ENCODE measurements at places on chromosomes 11 and 22. TPM values are rescaled to one million over a fixed set of nuclear protein-coding genes. Genes with fewer than 3 reads are reported as not detected.
A peak's percentile ranks its signal among the peaks of the same experiment; 100 is the strongest.

DNA sequence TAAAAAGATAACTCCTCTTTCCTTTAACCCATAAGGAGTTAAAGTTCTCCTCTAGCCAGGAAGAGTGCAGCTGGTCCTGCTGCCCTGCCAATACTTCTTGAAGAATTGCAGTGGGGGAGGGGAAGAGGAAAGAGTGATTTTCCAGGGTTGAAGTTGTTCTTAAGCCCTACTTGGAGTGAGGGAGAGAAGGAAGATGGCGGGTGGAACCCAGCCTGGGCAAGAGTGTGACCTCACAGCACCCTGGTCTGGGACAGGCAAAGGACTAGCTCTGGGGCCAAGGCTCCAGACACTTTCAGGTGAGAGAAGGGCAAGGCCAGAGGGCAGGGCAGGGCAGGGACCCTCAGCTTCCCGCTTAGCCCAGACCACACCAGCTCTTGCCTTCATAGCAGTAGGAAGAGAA, 6.6 kb downstream of the TNKS1BP1 start:
- DNase-seq: no peak
- no peaks in the 10 kb centered on the region for H3K27me3 ChIP-seq

CABP4 gene
- total RNA-seq: 0.52 TPM

DNA sequence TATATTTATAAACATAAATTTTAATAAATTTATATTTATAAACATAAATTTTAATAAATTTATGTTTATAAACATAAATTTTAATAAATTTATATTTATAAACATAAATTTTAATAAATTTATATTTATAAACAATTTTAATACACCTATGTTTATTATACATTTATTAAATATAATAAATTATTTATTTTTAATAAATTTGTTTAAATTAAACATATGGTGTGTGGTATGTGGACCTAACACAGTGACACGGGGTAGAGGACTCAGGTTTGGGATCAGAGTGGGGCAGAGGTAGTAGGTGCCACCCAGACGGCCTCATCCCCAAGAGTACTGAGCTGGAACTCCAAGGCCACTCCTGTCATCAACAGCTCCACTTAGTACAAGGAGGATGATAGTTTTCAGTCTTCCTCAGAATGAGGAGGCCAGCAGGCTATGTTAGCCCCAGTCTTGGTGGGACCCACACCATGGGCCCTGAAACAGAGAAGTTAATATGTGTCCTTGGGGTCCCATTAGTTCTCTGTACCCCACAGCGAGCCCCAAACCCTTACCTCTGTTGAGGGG, 46.7 kb upstream of the BID start:
- no peak for DNase-seq
- H3K36me3 ChIP-seq: no peaks in the 10 kb centered on the region
- H3K27me3 ChIP-seq: no peaks in the 10 kb centered on the region
- no peaks in the 10 kb centered on the region for H3K4me1 ChIP-seq

GRCh38 chr11:2685051-2685450, 14.7 kb downstream of the KCNQ1OT1 start:
- no peak for DNase-seq
- no peaks in the 10 kb centered on the region for H3K27me3 ChIP-seq
- no peak overlapping the region for H3K4me3 ChIP-seq
- peaks cover 11% of the 10 kb centered on the region for H3K4me1 ChIP-seq
- H3K36me3 ChIP-seq: no peaks in the 10 kb centered on the region
- H3K27ac ChIP-seq: no peak overlapping the region

CDC42BPG gene
- 1.7 TPM for total RNA-seq

GRCh38 chr22:23915290-23915689, 21.1 kb downstream of the MIF start:
- no peak overlapping the region for H3K4me3 ChIP-seq
- no peak overlapping the region for H3K27ac ChIP-seq
- DNase-seq: no peak
- H3K4me1 ChIP-seq: peaks cover 4% of the 10 kb centered on the region
- H3K36me3 ChIP-seq: no peaks in the 10 kb centered on the region
- H3K27me3 ChIP-seq: no peaks in the 10 kb centered on the region

CNTF gene
- total RNA-seq: 0.66 TPM

GRCh38 chr11:108680271-108680670, 15.4 kb downstream of the DDX10 start:
- no peak overlapping the region for H3K27ac ChIP-seq
- H3K4me3 ChIP-seq: no peak overlapping the region
- no peaks in the 10 kb centered on the region for H3K27me3 ChIP-seq
- DNase-seq: no peak

DNA sequence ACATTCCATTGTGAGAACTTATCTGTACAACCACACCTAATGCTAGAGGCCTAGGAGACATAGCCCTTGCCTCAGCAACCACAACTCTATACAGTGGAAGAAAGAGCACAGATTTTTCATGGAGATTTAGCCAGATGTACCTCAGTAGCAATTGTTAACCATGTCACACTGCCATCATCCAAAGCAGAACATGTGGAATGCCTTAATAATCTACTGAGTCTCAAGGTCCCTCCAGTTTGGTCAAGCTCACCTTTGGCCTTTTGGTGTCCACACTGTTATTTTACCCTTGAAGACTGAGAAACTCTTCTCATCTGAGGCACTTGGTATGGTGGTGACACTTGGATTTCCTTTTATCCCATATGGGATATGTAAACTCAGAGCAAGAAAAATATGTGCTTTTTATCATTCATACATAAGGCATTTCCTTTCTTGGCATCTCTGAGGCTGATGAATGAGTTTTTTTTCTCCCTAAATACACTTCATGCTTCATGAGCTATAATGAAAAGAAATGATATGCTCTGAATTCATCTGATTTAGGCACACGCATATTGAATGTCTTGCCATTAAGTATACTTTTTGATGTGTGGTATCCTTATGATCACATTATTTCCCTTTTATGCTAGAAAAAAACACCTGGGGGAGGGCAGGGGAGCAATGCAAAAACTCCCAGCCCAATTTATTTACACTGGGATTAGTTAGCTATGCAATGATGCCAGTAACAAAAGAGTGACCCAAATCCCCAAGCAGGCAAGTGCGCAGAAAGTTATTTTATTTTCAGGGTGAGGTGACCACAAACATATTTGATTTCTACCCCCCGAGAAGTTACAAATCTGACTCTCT, 63.3 kb upstream of the ME3 start:
- no peaks in the 10 kb centered on the region for H3K4me1 ChIP-seq
- H3K27ac ChIP-seq: no peak overlapping the region
- DNase-seq: no peak
- H3K27me3 ChIP-seq: no peaks in the 10 kb centered on the region
- no peak overlapping the region for H3K4me3 ChIP-seq

GRCh38 chr11:116576526-116576925, 196.3 kb downstream of the BUD13 start:
- no peaks in the 10 kb centered on the region for H3K4me1 ChIP-seq
- no peak overlapping the region for H3K4me3 ChIP-seq
- no peaks in the 10 kb centered on the region for H3K36me3 ChIP-seq
- H3K27ac ChIP-seq: no peak overlapping the region

SMIM38 gene
- 0.24 TPM for total RNA-seq

CARD10 gene
- total RNA-seq: 1.1 TPM

RGL4 gene
- 29.8 TPM for total RNA-seq

TRIM34 gene
- 15.0 TPM for total RNA-seq

DNA sequence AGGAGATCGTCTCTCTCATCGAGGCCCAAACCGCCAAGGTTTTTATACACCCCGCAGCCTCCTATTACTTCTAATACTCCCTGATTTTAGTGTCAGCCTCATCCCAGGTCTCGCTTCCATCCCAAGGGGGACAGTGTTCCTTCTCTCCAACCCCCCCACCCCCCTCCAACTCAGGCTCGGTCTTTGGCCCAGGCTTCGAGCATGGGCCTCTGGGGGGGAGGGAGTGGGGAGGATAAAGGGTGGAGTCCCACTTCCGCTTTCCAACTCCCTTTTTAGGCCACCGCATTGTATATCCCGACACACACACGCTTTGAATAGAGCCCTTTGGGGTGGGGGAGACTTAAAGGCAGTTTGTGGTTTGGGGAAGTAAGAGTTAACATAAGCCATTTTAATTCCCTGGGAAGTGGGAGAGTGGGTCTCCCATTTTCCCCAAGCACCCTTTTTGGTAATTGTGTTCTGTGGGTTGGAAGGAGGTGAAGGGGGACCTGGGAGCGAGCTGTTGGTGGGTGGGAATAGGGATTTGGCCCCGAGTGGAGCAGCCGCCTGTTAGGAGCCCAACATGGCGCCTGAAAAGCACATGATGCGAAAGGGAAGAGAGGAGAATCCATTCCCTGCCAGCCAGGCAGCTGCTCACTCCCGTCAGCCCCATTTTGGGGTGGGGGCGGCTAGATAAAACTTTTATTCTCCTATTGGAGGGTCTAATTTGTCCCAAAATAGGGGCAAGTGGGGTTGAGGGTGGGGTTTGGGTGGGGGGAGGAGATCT, 844 bp downstream of the PCF11 start:
- peak; percentile 58 for DNase-seq
- no peaks in the 10 kb centered on the region for H3K36me3 ChIP-seq
- peaks cover 12% of the 10 kb centered on the region for H3K4me1 ChIP-seq
- peak overlapping the region; percentile 100 for H3K27ac ChIP-seq
- H3K4me3 ChIP-seq: peak overlapping the region; percentile 80

GRCh38 chr11:18730020-18730419, 4.0 kb upstream of the IGSF22 start:
- DNase-seq: no peak
- no peaks in the 10 kb centered on the region for H3K36me3 ChIP-seq
- H3K27me3 ChIP-seq: no peaks in the 10 kb centered on the region
- H3K27ac ChIP-seq: no peak overlapping the region
- H3K4me3 ChIP-seq: no peak overlapping the region

BTBD18 gene
- under 0.01 TPM for total RNA-seq

DNA sequence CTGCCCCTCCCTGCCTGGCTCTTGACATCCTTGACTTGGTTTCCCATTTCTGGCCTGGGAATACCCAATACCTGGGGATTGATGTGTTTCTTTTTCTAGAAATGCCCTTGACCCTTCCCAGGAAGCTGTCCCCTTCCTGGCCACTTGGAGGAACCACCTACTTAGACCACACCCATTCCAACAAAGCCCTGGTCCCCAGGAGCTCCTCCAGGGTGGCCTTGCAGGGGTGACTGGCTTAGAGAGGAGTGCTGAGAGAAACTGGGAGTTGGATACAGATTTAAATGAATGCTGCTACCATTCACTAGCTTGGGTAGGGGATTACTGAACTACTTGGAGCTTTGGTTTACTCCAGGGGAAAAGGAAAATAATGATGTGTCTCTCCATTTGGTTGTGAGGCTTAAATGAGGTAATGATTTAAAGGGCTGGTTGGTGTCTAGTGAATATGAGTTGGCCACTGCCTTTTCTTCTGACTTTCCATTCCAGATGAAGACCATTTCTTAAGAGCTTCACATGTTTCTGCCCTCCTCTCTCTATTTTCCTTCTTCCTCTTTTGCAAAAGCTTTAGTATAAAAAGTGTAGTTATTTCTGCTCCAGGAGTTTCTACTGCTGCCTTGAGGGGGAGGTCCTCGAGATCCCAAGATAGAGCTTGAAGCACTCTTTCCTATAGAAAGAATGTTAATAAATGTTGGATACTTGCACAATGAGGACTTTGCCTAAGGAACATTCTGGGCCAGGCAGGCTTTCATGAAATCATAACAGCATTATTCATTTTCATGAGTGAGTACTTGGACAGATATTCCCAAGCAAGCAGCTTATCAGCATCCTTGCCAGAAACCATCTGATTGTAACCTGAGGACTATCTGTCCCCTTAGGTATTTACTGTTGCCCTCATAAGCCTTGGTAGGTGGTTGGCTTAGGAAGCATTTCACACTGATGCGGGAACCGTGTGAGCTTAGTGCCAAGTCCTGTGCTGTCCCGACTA, 22.4 kb downstream of the PANX1 start:
- no peak for DNase-seq
- peaks cover 44% of the 10 kb centered on the region for H3K4me1 ChIP-seq
- no peaks in the 10 kb centered on the region for H3K27me3 ChIP-seq
- H3K27ac ChIP-seq: no peak overlapping the region
- no peak overlapping the region for H3K4me3 ChIP-seq

- no peaks in the 10 kb centered on the region for H3K27me3 ChIP-seq
- DNase-seq: no peak
- no peaks in the 10 kb centered on the region for H3K4me1 ChIP-seq
- no peak overlapping the region for H3K27ac ChIP-seq
- H3K4me3 ChIP-seq: no peak overlapping the region
Measured at GRCh38 chr11:69504576-69505335, 23.3 kb downstream of the LINC01488 start.

GRCh38 chr22:28627791-28628190, 51.8 kb downstream of the TTC28 start:
- H3K4me1 ChIP-seq: no peaks in the 10 kb centered on the region
- no peaks in the 10 kb centered on the region for H3K36me3 ChIP-seq
- H3K4me3 ChIP-seq: no peak overlapping the region
- peaks cover 59% of the 10 kb centered on the region for H3K27me3 ChIP-seq
- DNase-seq: no peak
- no peak overlapping the region for H3K27ac ChIP-seq

AQP11 gene
- 0.14 TPM for total RNA-seq

GRCh38 chr22:26939466-26939865, 282.1 kb downstream of the MIAT start:
- DNase-seq: no peak
- H3K27me3 ChIP-seq: no peaks in the 10 kb centered on the region
- H3K4me1 ChIP-seq: no peaks in the 10 kb centered on the region
- no peaks in the 10 kb centered on the region for H3K36me3 ChIP-seq

OR10D3 gene
- total RNA-seq: not detected

DNA sequence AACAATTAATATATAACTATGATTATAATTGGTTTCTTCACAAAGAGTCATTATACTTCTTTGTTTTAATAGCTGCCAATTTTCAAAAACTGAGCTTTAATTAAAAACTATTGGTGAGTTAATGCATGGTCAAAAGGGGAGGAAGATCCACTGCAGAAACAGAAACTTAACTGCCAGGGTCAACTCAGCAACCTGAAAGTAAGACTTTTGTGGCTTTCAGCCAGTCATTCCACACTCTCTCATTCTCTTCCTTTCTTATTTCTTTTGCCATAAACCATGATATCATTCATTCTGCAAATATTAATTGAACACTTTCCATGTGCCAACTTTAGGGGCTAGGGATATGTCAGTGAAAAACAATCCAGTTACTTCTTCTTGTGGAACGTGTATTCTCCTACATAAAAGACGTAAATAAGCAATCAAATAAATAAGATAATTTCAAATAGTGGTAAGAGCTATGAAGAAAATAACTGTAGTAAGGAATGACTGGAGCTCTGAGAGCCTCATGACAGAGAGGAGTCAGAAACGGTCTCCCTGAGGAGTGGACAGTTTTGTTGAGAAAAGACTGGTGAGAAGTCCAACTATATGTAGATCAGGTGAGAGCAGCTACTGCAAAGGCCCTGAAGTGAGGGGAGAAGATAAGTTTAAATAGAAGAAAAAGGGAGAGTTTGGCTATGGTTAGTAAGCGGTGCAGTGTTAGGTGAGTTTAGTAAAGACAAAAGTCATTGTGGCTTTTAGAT, 130.5 kb downstream of the GRIA4 start:
- DNase-seq: no peak
- no peak overlapping the region for H3K27ac ChIP-seq
- H3K27me3 ChIP-seq: no peaks in the 10 kb centered on the region
- no peaks in the 10 kb centered on the region for H3K4me1 ChIP-seq

Data from thymus (tissue), 14 donors.